HEK293T (cell line): ENCODE measurements at places on chromosomes 16 and 17.

DNA sequence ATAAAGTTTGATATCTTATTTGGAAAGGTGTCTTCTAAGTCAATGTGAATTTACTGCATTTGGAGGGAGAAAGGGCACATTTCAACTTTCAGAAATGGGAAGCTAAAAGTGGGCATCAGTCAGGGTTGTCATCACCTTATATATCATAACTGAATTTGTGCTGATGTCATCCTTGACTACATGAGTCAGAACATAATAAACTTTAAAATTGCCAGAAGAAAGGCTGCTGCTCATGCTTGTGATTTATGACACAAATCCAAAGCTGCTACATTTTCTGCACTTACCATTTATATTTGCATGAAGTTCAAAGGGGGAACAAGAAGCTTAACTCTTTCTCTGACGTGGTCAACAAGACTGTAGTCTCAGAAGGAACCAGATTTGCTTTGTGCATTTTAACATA lies 196.6 kb downstream of the UTP18 start:
- no peak for DNase-seq

GRCh38 chr16:24701521-24701951 lies 27.9 kb upstream of the TNRC6A start:
- DNase-seq: no peak

DNA sequence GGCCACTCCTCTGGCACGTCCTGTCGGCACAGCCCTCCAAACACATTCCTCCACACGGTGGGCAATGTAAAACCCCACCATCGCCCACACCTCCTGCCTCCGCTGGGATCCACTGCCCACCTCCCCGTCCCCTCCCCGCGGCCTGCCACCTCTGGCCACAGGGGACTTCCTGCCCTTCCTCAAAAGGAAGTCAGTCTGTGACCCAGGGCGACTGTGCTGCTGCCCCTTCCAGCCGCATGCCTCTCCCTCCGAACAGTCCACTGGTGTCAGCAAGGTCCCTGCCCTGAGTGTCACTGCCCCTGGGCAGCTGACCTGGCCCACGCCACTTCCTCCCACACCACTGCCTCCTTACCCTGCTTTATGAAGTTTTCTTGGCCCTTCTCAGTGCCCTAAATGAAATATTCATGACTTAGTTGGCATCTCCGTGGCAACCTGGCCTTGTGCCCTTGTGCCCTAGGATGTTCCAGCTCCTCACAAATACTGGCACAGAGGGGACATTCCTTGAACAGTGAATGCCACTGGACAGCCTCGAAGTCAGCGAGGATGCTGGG lies 2.0 kb downstream of the PLD6 start:
- DNase-seq: no peak

DNA sequence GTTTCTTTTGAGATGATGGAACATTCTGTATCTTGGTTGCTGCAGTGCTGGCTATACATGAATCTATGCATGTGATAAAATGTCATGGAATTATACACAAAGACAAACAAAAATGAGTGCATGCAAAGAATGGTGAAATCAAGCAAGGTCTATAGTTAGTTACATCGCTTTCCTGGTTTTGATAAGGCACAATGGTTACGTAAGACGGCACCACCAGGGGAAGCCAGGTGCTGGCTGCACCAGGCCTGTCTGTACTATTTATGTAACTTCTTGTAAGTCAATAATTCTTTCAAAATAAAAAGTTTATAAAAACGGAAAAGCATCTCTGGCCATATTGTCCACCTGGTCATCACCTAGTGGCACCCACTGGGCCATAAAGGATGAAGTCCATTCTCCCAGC lies 46.5 kb downstream of the ARHGAP27 start:
- no peak for DNase-seq

DNA sequence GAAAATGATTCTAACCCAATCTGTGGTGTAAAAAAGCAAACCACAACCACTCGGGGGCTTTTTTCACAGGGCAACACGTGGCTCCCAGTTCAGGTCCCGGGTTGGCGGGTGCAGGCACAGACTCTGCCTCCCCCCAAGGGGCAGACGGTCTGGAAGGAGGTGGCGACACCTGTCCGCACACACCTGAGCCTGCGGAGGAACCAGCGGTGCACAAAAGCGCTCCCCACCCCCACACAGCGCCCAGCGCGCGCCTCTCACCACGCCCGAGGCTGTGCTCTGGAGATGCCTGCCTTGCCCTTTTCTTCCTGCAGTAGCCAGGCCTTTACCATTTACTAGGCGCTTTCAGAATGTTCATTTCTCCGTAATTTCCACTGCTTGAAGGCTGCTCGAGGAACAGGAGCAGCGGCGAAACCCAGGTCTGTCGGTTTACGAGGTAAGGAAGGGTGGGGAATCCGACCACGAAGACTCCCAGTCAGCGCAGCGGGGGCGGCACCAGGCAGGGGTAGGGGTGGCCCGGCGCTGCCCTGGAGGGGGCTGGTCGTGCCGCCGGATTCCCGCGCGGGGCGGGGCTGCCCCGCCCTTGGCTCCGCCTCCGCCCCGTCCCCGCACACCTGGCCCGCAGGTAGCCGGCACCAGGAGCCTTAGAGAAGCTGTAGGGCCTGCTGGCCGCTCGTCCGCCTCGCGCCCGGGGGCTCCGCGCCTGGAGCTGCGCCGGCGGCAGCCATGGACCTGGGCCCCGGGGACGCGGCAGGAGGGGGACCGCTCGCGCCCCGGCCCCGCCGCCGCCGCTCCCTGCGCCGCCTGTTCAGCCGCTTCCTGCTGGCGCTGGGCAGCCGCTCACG lies at the start of gene USP43:
TSS of gene USP43 (plus strand) at position 608 of the 842 bp plus-strand sequence. CDS start at position 724, 116 bp downstream.
- peak; percentile 62 for DNase-seq

- no peak for DNase-seq
Measured at GRCh38 chr17:42182927-42183734, 2.1 kb downstream of the HCRT start.

- DNase-seq: no peak
Measured at GRCh38 chr17:30450125-30451027, 26.8 kb upstream of the GOSR1 start.

GRCh38 chr16:22190081-22190775 lies 15.8 kb upstream of the EEF2K start:
- no peak for DNase-seq

DNA sequence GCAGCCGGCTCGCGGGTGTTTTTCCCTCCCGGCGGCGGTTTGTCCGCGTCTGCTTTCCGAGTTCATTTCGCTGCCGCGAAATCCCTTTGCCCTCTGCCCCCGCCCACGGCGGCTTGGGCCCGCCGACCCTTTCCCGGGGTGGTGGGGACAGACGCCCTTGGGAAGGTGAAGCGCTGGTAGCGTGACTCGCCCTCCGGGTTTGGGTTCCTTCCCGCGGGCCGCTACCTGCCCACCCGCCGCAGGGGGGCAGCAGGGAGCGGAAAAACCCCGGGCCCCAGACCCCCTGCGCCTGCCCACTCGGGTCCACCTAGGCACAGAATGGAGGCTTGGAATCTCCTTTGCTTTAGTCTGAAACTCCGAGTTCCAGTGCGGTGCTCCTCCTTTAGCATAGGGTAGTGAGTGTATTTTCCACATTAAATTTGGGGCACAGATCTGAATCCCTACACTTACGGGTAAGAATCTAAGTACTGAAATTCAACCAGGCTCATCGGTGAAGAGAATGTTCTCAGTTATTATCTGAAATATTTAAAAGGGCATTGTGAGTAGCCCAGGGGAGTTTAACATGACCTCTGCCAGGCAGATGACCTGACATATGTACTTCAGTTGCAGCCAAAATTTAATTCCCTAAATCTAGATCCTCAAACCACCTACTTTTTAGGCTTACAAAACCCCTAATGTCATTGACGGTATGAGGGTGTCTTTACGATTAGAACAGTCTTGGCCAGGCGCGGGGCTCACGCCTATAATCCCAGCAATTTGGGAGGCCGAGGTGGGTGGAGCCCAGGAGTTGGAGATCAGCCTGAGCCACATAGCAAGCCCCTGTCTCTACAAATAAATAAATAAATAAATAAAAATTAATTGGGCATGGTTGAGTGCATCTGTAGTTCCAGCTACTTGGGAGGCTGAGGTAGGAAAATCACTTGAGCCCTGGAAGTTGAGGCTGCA lies 1.0 kb downstream of the NME2 start:
- peak; percentile 88 for DNase-seq

DNA sequence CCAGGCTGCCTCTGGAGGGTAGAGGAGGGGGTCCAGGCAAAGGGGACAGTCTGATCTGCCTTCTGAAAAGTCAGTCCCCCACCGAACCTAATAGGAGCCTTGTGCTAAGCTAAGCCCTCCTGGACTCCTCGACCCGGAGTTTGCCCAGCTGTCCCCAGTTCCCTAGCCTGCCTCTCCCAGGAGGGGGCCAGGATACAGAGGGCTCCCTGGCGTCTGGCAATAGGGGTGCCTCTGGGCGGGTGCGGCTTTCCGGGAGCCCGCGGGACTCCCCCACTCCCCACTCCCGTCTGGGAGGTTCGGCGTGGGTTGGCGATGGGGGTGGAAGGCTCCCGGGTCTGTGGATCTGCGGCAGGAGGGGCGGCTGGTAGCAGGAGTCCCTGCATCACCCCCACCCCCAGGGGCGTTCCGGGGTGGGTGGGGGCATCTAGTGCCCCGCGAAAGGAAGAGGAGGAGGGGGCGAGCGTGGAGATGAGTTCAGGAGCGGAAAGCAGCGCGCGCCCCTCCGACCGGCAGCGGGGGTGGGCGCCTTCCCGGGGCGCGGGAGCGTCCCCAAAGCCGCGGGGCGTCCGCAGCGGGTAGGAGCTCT lies 1.2 kb downstream of the GSG1L start:
- DNase-seq: no peak

DNA sequence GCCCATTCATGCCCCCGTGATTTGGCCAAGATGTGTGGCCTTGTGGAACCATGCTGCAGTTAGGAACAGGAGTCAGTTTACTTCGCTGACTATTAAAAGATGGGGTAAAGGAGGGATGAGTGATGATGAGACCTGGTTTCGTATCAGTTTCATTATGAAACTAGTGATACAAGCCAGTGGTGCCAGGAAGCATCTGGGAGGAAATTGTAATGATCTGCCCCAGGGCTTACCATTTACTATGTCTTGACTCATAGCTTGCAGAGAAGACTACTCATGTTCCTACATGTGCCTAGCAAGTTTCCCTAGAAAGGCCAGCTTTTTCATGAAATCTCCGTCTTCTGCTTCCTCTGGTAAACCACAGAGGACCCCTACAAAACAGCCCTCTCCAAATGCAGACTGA lies 23.2 kb downstream of the CDH3 start:
- no peak for DNase-seq

GRCh38 chr16:23607726-23608125 lies 11.6 kb upstream of the NDUFAB1 start:
- DNase-seq: no peak

- no peak for DNase-seq
Measured at GRCh38 chr17:81870131-81870980, 781 bp downstream of the ARHGDIA start.

- no peak for DNase-seq
Measured at GRCh38 chr16:1424028-1424427, 3.5 kb upstream of the UQCC4 start.

- DNase-seq: no peak
Measured at GRCh38 chr17:65385726-65386125, 175.7 kb downstream of the AXIN2 start.
